ENCODE measurements at places on chromosomes 2 and 18.

DNA sequence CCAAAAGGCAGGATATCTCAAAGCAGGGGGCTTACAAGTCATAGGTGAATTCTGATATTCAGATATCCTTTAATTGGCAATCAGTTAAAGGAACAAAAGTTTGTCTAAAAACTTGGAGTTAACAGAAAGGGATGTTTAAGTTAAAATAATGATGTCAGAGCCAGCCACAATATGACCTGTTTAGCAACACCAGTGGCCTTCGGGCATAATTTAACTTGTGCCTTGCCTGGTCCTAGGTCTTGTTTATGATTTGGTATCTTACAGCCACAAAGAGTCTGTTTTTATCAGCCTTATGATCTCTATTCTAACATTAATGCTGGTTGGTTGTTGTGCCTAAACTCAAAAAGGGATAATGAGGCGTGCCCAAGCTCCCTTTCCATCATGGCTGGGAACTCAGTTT is 252.9 kb downstream of the RNF152 start:
- no peak for DNase-seq

DNA sequence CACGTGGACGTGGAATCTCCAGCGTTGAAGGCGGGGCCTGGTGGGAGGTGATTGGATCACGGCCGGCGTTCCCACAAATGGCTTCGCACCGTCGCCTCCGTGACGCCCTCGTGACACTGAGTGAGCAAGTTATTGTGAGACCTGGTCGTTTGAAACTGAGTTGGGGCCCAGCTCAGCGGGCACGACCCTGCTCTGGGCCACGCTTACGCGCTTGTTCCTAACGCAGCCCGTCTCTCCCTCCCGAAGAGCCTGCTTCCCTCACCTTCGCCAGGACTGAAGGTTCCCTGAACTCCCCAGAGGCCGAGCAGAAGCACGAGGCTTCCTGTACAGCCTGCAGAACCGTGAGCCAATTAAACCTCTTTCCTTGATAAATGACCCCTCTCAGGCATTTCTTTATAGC is 121.8 kb downstream of the RTP5 start:
- no peak for DNase-seq

DNA sequence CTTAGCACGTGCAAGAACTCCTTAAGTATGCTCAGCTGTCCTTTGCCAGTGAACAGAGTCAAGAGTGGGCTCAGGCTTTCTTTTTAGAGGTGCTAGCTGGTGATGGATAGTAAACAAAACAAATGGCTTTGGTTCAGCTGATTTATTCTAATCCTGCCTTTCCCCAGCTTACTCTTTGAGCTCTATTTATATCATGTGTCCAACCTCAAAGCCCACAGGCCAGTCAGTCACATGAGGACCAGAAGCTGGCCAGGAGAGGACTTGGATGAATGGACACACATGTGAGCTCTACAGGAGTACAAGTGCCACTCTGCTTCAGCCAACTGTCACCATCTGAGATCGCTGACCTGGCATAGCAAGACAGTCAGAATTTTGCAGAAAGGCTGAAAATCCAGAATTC is 59.4 kb downstream of the STK39 start:
- DNase-seq, result no peak

- no peak for DNase-seq
Measured at GRCh38 chr2:221655300-221655699, 83.2 kb upstream of the EPHA4 start.

DNA sequence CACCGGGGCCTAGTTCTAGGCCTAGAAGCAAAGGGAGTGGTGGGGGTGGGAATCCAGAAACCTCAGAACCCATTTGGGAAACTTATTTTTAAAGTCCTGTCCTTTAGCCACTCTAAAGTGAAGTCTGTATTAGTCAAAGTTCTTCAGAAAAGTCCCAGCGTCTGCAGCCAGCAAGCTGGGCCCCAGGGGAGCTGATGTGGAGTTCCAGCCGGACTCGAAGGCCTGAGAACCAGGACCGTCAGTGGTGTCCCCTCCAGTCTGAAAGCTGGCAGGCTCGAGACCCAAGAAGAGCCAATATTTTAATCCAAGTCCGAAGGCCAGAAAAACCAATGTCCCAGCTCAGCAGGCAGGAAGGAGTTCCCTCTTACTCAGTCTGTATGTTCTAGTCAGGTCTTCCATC is 32.4 kb downstream of the ID2 start:
- DNase-seq, result no peak
